Transverse colon (tissue), 4 donors: ENCODE measurements at places on chromosomes 16 and 17. TPM values are rescaled to one million over a fixed set of nuclear protein-coding genes. Genes with fewer than 3 reads are reported as not detected.

- DNase-seq = peak; percentile 98
These were observed 2.8 kb downstream of the KDM6B start for GRCh38 chr17:7836596-7837407.

- DNase-seq = no peak
These were observed 27.5 kb downstream of the CEP131 start for GRCh38 chr17:81194941-81195901.

DNA sequence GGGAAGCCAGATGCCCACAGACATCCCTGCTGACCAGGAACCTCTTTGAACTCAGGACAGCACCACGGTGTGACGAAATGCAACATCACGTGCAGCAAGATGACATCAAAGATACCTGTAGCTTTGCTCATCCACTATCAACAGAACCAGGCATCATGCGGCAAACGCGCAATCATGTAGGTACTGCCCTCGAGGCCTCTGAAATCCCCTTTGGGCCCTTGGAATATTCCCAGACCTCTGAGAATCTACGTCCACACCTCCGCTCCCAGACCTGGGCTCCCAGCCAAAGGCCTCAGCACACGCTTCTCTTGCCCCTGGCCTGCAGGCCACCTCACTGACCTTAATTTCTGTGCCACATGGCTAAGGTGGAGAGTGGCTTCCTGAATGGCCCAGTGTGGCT, 7.3 kb downstream of the CX3CL1 start:
- DNase-seq = no peak

The CBLN1 gene
- not detected for total RNA-seq

GRCh38 chr17:42072323-42073187, 22.2 kb upstream of the C17orf113 start:
- no peak for DNase-seq

- peak; percentile 38 for DNase-seq
These were observed 862 bp downstream of the DCAKD start for GRCh38 chr17:45050481-45051059.
